CD4-positive, alpha-beta T cell treated with Interleukin-6 at 100 ng/mL for 8 hours (primary cell): ENCODE measurements at places on chromosomes 3 and 15.

GRCh38 chr15:63067306-63067705 is 24.8 kb downstream of the TPM1 start:
- DNase-seq = no peak

- no peak for DNase-seq
Observed at GRCh38 chr3:171778493-171778892, 31.8 kb downstream of the PLD1 start.

GRCh38 chr3:12158387-12159226 is at the start of gene TIMP4:
TIMP4 (minus strand) TSS chr3:12158912; CDS start chr3:12158840, 72 bp downstream.
- DNase-seq = no peak

GRCh38 chr15:75112848-75113492 is 88.7 kb upstream of the C15orf39 start:
- DNase-seq = no peak

- DNase-seq = no peak
Observed at GRCh38 chr15:57634290-57634689, 42.6 kb downstream of the MYZAP start.

- DNase-seq = no peak
Observed at GRCh38 chr3:44104668-44105321, 136.9 kb upstream of the TOPAZ1 start.

- DNase-seq = peak; percentile 59
Observed at GRCh38 chr15:55277116-55277564, 12.5 kb downstream of the RAB27A start.

GRCh38 chr3:51799879-51800749 is 21.1 kb upstream of the IQCF6 start:
- DNase-seq = peak; percentile 49

- DNase-seq = no peak
Observed at GRCh38 chr15:41813426-41813825, 14.5 kb upstream of the JMJD7 start.

DNA sequence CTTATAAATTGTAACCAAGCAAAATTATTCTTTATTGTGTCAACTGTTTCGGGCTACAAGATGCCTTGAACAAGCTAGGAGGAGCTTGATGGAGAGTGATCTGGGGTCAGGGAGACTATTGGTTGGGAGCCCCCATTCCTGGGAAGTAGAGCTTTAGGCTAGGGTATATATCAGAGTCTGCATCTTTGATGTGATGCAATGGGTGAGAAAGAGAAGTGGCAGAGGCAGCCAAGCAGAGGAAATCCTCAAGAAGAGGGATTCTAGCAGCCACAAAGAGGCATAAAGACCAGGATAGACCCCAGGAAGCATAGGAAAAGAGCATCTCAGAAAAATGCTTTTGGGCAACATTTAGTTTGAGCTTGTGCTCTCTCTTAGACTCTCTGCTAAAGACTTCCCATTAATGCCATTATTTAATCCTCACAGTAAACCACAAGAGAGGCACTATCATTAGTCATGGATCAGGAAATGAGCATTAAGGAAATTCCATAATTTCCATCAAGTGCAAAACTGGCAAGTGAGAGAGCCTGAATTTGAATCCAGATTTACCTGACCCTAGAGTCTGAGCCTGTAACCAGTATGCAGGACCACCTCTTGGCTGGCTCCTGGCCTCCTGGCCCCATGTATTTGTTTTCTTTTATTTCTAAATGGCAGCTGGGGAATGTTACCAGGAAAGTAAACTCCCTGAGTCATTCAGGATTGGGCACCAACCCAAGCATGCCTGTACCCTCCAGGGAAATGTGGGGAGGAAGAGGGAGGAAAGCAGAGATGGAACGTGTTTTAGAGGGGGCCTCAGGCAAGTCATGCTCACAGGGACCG is 118.7 kb downstream of the RPL22L1 start:
- DNase-seq = no peak

GRCh38 chr3:88611826-88612326 is 462.1 kb downstream of the C3orf38 start:
- no peak for DNase-seq

GRCh38 chr15:58444056-58444455 is 12.3 kb downstream of the LIPC start:
- no peak for DNase-seq

DNA sequence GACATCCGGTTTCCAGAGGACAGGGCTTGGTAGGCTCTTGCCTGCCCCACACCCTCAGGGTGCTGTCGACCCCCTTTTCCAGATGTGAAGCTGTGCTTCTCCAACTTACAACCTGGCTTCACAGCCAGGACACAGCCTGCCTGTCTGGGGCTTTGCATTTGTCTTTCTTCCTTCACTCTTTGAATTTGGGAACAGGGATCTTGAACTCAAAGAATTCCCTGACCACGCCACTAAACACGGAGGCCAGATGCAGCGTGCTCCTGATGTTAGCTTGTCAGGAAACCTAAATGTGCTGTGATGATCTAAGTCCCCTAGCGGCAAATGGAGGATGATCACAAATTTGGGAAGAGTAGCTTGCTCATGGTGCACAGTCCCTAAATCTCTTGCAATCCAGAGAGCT is 244.8 kb upstream of the RGMA start:
- no peak for DNase-seq

- no peak for DNase-seq
Observed at GRCh38 chr15:89494941-89495637, 1.3 kb downstream of the RHCG start.

- no peak for DNase-seq
Observed at GRCh38 chr15:90957031-90957790, 2.5 kb downstream of the RCCD1 start.

- no peak for DNase-seq
Observed at GRCh38 chr3:132273036-132273435, 44.2 kb upstream of the ACP3 start.

- DNase-seq = no peak
Observed at GRCh38 chr3:187243933-187244524, 46.7 kb downstream of the RTP1 start.

DNA sequence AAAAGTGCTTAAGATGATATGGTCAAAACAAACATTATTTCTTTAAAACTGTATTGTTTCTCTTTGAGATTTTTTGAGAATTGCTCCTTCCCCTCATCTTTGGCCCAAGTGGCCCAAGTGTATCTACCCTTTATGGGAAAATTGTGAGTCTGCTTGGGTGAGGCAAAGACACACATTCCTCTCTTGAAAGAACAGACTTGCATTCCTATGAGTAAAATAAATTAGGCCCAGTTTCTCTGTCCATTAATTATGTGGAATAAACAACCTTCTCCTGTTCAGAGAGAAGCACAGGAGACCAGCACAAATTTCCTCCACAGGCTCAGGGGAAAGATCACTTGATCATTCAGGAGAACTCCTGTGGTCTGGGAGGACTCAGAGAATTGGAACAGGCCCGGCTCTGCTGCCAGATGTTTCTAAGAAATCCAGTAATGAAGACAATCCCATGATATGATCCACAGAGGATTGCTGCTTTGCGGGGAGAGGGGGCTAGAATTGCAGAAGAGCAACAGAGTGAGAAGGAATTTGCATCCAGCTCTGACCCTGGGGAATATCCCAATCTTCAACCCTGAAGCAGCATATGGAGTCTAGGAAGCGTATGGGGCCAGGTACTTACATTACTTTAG is 53.8 kb upstream of the BOC start:
- DNase-seq = no peak

DNA sequence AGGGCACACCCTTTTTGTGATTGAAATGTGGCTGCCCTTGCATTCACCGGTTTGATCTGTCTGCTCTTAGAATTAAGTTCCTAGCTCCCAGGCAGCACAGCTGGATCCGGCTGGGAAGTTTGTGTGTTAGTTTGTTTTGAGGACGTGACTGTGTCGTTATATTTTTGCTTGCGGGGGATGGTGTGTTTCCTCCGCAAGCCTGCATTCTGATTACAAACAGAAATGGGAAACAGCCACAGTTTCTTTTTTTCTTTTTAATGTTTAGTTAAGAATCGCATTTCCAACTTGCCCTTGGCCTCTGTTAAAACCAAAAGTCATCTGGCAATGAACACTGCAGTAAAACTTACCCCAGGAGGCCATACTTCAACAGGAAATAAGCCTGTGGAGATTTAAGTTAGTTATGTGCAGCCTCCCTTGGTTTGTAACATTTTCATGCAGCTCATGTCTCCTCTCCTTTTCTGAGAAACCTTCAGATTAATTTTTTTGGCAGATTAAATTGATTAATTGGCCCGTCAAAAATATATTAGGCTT is 888 bp downstream of the TMOD3 start:
- peak; percentile 5 for DNase-seq

GRCh38 chr3:3586843-3587646 is 212.2 kb upstream of the LRRN1 start:
- DNase-seq = no peak

DNA sequence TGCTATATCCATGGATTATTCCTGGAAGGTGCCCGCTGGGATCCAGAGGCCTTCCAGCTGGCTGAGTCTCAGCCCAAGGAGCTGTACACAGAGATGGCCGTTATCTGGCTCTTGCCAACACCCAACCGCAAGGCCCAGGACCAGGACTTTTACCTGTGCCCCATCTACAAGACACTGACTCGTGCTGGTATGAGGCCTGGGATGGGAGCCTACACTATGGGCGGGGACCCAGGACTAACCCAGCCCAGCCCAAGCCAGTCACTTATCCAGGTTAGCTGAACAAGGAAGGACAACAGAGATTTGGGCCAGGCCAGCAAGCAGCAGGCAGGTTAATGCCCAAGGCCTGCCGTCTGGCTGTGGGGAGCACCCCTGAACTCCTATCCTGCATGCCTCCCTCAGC is 45.3 kb downstream of the SEMA3G start:
- DNase-seq = no peak

- no peak for DNase-seq
Observed at GRCh38 chr15:87959080-87959479, 297.5 kb downstream of the NTRK3 start.

- DNase-seq = no peak
Observed at GRCh38 chr15:78345396-78346125, 5.4 kb downstream of the CRABP1 start.

DNA sequence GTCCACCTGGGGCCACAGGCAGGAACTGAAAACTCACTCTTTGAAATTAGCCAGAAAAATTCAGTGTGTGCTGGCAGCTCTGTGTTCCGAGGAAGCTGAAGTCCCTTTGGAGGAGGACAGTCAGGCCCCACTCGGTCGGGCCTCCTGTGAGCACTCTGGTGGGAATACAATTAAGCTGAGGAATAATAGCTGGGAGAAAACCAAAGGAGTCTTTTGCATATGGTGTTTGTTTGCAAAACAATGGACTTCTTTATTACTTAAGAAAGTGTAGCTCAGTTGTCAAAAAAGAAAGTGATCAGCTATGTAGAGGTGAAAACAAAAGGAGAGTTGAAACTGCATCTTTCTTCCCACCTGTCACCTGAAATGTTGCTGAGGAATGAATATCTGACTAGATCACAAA is 202.5 kb downstream of the MEIS2 start:
- no peak for DNase-seq

- DNase-seq = no peak
Observed at GRCh38 chr3:159319156-159319555, 517.3 kb downstream of the MFSD1 start.

GRCh38 chr15:73346735-73347312 is 21.9 kb downstream of the HCN4 start:
- peak; percentile 24 for DNase-seq

- no peak for DNase-seq
Observed at GRCh38 chr3:111848778-111849177, 10.3 kb upstream of the PHLDB2 start.

GRCh38 chr3:141457624-141458236 is 29.1 kb upstream of the RASA2 start:
- DNase-seq = no peak

DNA sequence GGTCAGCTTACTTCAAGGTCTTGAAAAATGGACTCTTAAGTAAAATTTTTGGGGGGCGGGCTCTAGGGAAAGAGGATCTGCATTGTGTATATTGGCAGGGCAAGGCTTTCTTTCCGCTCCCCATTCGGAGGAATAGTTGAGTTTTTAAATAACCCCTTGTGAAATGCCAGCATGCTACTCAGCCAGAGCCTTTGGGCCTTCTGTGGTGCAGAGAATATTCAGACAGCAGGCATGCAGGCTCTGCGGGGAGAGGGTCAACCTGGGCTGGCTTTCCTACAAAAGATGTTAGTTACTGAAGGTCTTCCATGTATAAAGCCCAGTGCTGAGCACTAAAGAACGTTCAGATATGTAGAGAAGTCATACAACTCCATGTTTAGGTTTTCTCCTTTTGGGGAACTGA is 40.6 kb downstream of the ADAMTSL3 start:
- no peak for DNase-seq

DNA sequence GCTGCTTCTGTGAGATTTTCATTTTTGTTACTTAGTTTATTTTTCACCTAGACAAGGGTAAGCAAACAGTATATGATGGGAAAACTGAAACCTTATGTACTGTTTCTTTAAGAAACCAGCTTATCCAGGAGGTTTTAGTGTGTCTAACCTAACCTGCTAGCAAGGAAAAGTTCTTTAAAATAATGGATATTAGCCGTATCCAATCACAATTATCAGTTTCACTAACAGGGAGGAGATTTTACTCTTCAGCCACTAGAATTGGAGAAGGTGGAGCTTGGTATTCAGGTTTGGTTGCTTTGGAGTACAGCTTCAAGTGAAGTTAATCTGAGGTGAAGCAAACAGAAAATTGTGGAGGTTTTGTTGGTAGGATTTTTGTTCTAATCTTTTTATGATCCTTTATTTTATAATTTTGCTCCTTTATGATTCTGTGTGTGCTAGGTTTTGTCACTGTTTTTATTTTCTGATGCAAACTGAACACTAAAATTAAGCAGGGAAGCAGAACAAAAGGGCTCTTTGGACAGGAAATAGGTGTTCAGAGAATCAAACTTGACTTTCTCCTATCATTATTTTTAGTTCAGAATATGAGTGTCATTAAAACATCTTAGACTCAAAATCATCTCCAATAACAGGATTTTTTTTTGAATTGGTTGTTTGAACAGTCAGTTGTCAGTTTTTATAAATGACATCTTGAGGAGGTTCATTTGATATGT is 13.0 kb downstream of the ZFAND6 start:
- peak; percentile 58 for DNase-seq

DNA sequence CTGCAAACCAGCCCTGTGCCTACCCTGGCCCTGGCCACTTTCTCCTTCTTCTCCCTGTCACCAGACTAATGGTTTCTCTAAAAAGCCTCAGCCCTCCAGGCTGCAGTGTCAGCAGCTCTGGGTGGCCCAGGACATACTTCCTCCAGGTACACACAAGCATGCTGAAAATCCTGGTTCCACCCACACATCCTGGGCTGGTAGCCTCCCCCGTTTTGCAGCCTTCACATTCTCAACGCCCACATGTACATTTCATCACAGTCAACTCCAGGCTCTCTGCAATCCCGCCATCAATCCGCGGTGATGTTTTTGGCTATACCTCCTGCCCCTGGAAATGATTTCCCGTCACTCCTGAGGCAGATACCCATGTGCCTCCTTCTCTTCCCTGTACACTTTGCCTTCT is 59.4 kb downstream of the MAGEF1 start:
- DNase-seq = no peak

- no peak for DNase-seq
Observed at GRCh38 chr3:13495351-13495813, 15.3 kb downstream of the HDAC11 start.

- no peak for DNase-seq
Observed at GRCh38 chr3:31833391-31834190, 147.5 kb downstream of the OSBPL10 start.

- DNase-seq = no peak
Observed at GRCh38 chr15:100037901-100038300, 303.9 kb downstream of the ADAMTS17 start.
